ENCODE measurements at places on chromosomes 13 and 19.

DNA sequence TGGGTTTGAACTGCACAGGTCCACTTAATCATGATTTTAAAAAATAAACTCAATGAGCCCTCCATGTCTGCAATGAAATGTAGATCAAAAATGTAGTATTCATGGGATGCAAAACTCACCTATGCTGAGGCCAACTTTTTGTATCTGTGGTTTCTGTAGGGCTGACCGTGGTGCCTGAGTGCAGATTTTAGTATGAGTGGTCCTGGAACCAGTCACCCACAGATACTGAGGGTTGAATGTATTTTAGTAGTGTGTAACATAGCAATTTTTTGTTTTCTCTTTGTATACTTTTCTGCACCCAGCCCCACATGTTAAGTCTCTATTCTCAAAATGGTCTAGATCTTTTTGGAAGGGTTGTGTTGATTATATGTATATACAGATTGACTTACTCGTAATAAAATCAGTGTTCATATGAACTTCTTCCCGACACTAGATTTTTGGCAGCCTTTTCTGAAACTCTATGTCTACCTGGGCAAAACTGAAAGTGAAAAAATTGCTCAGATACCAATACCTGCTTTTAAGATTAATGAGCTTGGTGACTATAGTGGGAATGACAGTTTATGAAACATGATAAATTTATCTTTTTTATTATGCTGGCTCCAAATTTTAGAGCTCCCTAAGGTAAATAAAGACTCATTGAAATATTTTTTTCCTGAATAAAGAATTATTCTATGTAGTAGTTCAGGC is 51.6 kb downstream of the DNAJC15 start:
- DNase-seq: no peak

- DNase-seq: no peak
Observed at GRCh38 chr13:40377783-40378182, 288.7 kb downstream of the FOXO1 start.

- no peak for DNase-seq
Observed at GRCh38 chr13:39034085-39034484, 3.8 kb downstream of the PROSER1 start.

DNA sequence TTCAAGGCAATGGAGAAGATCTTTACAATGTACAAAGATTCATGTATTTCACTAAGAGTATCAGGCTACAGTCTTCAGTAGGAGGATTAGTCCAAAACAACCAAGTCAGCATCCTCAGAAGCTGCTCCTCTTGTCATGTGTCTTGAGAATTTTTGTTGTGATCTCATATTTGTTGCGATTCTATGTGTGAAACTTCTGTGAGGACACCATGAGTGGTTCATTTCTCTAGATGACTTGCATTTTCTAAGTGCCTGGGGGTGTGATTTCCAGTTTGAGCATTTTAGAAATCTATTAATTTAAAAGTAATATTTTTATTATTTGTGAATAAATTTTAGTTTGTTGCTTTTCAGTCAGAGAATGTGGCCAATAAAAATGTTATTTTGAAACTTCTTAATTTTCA is 94.5 kb downstream of the RAP2A start:
- DNase-seq: no peak
